ENCODE measurements at places on chromosomes 7 and 10.

DNA sequence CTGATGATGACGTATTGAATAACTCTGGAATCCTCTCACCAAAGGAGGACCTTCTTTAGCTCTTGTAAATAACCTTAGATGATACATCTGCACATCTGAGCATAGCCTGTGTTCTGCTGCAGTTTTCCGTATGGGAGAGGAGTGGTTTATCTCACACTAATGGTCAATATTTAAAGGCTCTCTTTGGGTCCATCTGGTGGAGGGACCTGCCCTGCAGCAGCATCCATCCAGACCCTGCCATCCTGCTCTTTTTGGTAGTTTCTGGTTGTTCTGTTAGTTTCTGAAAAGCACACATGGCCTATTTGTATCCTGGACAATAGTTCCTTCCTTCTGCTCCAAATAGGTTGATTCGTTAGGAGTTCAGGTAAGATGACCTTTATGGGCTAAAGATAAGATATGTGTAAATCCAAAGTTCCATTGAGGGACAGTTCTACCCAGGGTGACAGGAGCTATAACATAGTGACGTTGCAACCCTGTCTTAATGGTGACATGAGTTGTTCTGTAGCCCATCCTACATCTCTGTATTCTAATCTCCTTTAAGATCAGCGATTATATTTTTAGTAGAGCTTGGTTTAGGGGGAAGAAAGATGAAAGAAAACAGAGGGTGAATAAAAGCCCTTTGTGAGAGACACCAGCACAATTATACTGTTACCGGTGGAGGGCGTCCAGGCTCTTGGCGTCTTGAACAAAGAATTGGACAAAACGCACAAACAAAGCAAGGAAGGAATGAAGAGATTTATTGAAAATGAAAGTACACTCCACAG lies 60.0 kb upstream of the KLF14 start:
- no peak for DNase-seq

GRCh38 chr7:41207141-41207540 lies 495.7 kb downstream of the INHBA start:
- no peak for DNase-seq

- no peak for DNase-seq
These were observed 8.3 kb upstream of the ZNF783 start for GRCh38 chr7:149253665-149254064.

- no peak for DNase-seq
These were observed 39.9 kb downstream of the PLEKHA8 start for GRCh38 chr7:30068117-30068516.

DNA sequence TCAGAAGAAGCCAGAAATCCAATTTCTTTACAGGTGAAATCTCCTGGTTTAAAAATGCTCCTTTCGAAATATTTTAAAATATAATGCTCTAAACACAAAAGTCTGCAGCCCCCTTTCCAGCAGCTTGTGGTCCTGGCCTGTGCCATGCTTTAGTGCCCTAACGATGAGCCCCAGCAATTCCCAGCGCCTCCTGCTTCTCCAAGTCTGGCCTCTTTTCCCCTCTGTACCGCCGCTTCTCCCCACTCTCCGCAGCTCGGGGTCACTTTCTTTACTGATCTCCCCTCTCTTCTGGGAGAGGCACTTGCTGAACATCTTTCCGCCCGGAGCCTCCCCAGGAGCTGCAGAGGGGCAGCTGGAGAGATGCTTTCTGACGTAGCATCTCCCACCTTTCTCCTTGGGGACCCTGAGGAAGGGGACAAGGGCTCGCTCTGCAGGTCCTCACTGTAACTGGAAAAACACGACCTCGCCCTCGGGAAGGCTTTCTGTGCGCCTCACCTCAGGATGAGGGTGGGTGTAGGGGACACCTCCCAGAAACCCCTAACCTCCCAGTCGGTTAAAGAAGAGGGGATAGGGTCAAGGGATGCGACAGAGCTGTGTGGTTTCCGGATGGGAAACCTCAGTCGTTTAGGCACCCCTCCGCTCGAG lies 565 bp upstream of the INA start:
- DNase-seq, result no peak

DNA sequence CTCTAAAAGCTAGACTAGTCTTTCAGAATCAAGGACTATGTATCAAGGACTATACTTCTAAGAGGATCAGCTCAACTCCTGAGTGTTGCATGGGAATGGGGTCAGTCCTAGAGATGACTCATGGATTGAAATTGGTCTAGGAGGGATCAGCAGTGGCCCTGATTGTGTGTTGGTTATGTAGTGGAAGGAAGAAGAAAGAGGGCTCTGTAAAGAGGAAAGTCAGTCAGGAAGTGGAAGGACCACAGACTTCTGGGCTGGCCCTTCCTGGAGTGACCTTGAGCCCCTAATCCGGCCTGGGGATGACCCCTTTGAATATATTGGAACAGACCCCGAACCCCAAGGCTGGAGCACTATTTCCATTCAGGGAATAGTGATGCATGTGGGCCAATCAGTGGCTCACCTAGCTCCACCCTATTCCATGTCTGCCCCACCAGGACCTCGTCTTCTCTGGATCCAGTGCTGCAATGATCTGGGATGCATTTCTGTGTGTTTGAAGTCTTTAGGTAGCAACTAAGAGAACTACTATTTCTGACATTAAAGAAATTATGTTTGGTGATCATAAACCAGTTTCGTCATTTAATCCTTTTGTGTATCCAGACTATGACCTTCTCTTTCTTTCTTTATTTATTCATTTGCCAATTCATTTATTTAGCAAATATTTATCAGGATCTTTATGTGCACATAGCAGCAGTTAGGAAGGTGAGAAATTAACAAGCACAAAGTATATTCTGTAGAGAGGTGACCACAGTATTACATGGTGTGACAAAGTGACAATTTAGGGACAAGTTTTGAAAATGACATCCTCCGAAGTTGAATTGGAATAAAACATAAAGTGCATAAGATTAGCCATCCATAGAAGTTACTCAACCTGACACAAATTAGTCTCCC lies 48.6 kb upstream of the KIF5B start:
- no peak for DNase-seq

DNA sequence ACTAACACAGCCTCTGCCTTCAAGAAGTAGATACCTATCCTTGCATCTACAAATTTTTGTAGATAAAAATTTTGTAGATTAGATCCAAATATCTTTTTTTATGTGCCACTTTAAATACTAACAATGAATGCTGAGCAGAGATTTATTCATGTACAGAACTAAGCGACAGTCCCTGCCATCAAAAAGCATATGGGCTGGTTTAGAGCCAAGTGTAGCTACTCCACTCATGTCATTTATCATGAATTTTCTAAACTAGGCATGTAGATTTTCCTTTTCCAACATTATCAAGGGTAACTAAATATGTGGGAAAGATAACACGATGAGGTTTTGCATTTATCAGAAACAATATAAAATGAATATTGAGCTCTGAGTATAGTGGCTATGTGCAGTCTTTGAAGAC lies 857.5 kb downstream of the XPNPEP1 start:
- DNase-seq, result no peak

DNA sequence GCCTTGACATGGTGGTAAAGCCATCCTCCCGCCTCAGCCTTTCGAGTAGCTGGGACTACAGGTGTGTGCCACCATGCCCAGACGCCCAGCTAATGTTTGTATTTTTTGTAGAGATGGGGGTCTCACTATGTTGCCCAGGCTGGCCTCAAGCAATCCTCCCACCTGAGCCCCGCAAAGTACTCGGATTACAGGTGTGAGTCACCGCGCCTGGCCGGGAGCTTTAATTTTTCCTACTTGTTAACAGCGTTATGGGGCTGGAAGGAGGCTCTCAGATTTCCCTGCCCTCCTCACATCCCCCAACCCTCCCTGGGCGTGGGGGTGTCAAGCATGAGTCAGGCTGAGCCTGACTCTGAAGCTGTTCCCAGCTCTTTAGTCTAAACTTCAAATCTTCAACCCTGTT lies 8.3 kb downstream of the ALKBH4 start:
- no peak for DNase-seq

DNA sequence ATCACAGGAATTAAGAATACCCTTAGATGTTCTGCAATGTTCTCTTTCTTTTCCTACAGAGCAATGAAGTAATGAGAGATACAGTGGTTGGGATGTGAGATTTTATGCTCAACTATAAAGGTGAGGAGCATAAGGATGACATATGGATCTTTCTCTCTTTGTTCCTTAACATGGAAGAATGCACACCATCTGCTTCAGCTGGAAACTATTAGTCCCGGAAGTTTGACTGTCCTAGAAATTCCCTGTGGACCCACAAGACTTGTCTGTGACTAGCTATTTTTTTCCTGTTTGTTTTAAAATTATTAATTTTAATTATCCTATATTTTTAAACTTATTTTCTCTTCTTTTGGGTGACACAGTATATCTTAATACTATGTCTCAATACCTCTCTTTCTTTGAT lies 80.2 kb downstream of the DKK1 start:
- no peak for DNase-seq

DNA sequence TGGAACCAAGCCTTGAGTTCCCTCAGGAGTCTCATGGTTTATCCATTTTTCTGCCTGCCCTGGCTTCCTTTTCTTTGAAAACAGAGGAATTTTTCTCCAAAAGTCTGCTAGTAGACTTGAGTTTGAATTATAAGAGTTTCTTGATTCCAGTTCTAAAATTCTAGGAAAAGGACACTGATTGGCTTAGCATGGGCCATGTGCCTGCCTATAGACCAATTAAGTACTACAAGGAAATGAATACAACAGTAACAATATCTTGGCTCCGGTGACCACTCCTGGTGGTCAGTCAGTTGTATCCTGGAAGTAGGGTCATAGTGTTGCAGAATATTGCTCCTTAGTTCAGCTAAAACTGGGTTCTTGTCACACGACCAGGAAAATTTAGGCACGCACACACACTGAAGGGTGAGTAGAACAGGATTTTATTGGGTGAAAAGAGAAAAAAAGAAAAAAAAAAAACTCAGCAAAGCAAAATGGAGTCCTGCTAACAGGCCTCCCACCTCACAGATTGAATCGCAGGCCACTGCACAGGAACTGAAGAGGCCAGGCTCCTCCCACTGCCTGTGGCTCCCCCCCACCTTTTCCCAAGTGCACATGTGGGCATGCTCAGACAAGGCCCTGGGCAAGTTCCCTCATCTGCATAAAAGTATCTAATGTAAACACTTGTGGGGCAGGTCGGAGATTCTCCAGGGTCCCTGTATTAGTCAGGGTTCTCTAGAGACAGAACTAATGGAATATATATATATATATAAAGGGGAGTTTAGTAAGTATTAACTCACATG lies 155.1 kb downstream of the LYZL1 start:
- no peak for DNase-seq

DNA sequence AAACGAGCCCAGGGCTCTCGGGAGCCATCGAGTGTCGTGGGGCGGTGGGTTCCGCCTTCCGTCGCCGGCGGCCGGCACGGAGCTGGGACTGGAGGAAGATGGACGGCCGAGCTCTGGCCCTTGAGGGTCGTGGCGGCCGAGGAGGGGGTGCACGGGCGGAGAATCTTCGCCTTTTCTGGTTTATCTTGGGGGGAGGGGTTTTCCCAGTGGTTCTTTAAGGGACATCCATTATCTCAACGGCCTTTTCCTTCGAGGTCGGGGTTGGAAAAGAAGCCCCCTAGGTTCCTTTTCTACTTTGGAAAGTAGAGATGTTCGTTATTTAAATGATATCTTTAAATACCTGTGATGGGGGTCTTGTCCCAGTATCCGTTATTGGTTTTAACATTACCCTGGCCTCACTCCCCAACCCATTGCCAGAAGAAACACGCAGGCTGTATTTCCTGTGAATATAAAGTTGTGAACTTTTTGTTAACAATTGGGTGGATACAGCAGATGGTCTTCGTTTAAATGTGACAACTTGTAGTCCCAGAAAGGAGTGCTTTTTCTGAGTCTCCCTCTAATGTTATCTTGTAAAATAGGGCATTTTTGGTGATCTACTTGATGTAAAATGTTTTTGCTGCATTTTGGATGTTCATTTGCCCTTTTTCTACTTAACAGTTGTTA lies 765 bp downstream of the CCAR1 start:
- DNase-seq, result no peak

DNA sequence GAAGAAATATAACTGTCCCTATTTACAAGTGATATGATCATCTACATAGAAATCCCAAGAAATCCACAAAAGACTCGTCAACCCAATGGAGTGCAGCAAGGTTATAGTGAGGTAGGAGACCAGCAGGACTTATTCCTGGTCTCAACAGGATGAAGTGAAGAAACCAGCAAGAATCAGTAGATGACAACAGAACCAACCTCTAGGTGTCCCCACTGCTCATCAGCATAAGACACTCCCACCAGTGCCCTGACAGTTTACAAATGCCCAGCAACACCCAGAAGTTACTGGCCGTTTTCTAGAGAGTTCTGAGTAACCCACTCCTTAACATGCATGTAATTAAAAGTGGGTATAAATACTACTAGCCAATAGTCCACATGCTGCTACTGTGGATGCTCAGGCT lies 470.5 kb upstream of the LRRTM3 start:
- DNase-seq, result no peak

DNA sequence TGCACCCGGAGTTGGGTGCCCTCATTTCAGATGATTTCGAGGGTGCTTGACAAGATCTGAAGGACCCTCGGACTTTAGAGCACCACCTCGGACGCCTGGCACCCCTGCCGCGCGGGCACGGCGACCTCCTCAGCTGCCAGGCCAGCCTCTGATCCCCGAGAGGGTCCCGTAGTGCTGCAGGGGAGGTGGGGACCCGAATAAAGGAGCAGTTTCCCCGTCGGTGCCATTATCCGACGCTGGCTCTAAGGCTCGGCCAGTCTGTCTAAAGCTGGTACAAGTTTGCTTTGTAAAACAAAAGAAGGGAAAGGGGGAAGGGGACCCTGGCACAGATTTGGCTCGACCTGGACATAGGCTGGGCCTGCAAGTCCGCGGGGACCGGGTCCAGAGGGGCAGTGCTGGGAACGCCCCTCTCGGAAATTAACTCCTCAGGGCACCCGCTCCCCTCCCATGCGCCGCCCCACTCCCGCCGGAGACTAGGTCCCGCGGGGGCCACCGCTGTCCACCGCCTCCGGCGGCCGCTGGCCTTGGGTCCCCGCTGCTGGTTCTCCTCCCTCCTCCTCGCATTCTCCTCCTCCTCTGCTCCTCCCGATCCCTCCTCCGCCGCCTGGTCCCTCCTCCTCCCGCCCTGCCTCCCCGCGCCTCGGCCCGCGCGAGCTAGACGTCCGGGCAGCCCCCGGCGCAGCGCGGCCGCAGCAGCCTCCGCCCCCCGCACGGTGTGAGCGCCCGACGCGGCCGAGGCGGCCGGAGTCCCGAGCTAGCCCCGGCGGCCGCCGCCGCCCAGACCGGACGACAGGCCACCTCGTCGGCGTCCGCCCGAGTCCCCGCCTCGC lies at the start of gene EGFR:
Gene EGFR (plus strand): TSS at position 657 of the 830 bp plus-strand sequence. CDS start 261 bp downstream, outside the sequence.
- no peak for DNase-seq

GRCh38 chr10:11875494-11876281 lies 52.5 kb downstream of the PROSER2 start:
- DNase-seq, result no peak

GRCh38 chr10:101013365-101013825 lies 13.8 kb downstream of the LZTS2 start:
- no peak for DNase-seq

GRCh38 chr10:118564652-118565051 lies 30.8 kb downstream of the PRLHR start:
- no peak for DNase-seq

Measured in hematopoietic multipotent progenitor cell (in vitro differentiated cells).